ENCODE measurements at places on chromosomes 6 and 20.

GRCh38 chr6:154611241-154611640 lies 100.8 kb upstream of the CNKSR3 start:
- DNase-seq: no peak

GRCh38 chr6:21856456-21856825 lies 262.9 kb downstream of the SOX4 start:
- peak; percentile 91 for DNase-seq

- DNase-seq: peak; percentile 63
These were observed 17.5 kb downstream of the ACSS1 start for GRCh38 chr20:25040438-25040831.

DNA sequence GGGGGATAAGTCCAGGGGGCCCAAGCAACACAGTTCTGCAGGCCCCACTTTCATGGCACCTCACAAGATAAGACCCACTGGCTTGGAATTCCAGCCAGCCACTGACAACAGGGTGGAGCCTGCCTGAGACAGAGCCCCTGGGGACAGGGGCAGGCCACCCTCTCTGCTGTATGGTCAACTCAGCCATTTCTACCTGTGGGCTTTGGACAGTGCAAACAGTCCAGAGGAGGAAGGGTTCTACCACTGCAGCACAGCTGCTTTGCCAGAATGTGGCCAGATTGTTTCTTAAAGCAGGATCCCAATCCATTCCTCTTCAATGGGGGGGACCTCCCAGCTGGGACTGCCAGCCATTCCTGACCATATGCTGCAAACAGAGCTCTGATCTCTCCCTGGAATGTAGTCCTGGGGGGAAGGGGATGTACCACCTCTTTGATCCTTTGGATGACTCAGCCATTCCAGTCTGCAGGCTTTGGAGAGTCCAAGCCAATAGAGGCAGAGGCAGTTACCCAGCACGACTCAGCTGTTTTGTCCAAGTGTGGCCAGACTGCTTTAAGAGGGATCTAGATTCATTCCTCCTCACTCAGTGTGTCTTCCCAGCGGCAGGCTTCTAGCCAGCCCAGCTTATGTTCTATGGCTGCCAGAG lies 842.2 kb downstream of the EPHA7 start:
- DNase-seq: peak; percentile 93

- DNase-seq: no peak
These were observed 91.1 kb downstream of the DST start for GRCh38 chr6:56551409-56552120.

GRCh38 chr20:24483435-24484080 lies 14.1 kb downstream of the SYNDIG1 start:
- DNase-seq: no peak

DNA sequence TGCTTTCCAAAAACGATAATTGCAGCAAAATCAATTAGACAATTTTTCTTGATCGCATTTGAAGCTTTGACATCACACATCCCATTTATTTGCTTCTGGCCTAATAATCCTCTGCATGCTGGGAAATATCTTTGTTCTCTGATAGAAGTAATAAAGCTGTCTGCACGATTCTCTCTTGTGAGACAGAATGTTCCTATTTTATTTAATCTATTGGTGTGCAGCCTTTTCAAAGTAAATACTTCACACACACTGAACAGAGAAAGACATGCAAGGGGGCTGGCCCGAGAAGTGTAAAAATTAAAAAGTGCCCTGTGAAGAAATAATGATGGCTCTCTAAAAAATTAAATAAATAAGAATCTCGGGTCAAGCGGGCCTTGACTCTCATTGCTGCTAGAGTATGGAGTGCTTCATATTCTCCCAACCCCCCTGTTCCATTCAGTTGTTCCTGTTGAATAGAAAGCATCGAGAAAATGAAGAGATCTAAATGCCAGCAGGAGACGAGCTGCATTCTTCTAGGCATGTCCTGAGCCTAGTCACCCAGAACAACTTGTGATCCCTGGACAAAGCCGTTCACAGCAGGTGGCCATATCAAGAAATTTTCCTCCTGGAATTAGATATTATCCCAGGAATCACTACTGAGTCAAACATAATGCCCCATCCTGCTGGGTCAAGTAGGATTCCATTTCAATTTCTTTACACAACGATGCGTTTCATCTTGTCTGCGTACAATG lies 625.9 kb upstream of the EPHA7 start:
- no peak for DNase-seq

DNA sequence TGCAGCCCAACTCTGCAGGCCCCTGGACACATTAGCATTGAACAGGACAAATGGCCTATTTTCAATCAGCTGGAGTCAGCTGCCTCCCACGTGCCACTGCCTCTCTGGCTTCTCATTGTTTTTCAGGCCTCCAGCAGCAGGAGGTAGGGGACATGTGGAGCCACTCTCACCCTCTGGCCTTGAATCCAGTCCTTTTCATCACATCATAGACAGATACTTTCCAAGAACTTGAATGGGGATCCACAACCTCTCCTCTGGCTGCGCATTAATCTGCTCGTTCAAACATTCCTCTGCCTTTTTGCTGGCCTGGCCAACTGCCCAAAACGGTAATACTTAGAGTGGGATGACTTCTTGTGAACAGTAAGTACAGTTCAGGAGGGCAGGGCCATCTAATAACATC lies 592.3 kb downstream of the PKHD1 start:
- DNase-seq: no peak

DNA sequence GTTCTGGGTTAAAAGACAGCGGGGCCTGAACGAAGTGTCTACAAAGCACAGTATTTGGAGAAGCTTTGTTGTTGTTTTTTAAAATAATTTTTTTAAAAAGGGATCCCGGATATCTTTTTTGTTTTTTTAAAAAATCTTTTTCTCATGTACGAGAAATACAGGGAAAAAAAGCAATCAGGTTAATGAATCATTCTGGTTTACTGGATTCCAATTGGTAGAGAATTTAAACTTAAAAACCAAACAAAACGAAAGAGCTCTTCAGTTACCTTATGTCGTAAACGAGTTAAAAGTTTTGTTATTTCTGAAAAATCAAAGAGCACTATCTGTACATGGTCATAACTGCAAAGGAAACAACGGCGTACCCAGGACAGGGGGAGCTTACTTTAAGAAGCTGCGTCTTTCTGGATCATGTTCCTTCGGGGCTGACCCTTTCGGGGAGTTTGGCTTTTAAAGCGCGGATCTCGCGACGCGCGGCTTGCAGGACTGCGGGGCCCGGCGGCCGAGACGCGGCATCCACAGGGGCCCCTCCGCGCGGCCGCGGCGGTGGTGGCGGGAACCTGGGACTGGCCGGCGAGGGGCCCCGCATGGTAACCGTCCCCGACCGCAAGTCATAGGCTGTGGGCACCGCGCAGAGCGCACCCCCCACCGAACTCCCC lies 927 bp downstream of the IL20RA start:
- DNase-seq: peak; percentile 37

DNA sequence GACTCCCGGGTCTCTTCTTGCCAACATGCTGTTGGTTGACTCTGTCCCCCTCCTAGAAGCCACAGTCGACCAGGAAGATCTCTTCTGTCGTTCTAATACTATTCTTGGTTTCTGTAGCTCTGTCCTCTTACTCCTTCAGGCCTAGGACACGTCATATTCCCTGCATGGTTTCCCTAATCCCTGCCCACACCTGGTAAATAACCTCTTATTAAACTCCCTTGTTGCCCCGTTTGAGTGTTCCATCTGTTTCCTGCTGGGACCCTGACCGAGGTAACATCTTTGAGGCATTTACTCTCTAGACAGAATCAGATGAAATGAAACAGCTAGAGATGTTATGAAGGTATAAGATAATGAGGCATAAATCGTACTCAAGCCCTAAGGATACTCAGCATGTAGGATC lies 68.1 kb downstream of the PLCB4 start:
- no peak for DNase-seq

- peak; percentile 42 for DNase-seq
These were observed 43.7 kb downstream of the NINL start for GRCh38 chr20:25541676-25542075.

DNA sequence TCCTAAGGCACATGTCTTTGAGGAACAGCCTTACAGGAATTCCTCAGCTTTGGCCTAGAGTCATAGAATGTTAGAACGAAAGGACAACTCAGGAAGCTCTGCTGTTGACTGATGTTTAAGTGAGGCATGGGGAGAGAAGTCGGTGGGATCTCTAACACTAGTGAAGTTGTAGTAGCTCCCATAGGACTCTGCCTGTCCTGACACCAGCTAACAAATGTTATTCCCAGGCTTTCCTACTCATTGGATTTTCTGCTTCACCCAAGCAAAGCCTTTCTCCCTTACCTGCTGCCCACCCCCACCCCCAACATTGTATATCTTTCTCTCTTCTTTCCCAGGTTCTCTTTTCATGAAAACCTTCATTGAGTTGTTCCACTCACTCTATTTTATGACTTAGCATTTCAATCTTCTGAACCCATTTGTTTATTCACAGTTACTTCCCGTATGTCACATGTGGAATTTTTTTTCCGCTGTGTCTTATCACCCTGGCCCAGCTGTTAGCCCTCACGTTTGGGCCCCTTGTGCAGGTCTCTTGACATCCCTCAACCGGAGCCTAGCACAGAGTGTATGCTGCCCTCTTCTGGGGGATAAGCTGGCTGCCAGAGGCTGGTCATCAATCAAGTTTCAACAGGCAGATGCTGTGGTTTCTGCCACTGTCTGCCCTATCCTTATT lies 39.2 kb upstream of the RNF8 start:
- DNase-seq: peak; percentile 38

DNA sequence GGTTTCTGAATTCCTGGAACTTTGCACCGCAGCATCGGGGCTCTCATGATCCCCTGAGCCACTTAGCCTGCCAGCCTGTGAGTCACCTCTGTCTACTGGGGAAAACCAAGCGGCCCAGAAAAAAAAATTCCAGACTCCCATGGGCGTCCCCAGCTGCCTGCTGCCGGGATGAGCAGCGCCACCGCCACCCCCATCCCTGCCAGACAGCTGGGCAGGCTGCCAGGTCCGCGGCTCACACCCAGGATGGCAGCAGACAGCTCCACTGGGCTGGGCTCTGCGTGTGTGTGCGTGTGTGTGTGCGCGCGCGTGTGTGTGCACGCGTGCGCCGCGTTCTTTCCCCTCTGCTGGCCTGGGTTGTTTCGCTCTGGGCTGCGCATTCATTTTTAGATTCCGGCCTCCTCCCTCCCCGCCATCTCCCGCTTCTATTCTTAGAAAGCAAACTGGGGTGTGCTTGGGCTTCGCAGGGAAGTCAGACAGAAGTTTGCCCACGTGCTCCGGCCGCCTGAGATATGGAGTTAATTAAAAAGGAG lies 38.9 kb upstream of the PMEPA1 start:
- DNase-seq: peak; percentile 81

- DNase-seq: peak; percentile 85
These were observed 59.2 kb upstream of the PRSS16 start for GRCh38 chr6:27188061-27188884.

- no peak for DNase-seq
These were observed 984 bp downstream of the VARS2 start for GRCh38 chr6:30914854-30915590.

GRCh38 chr20:1330075-1330830 lies 1.3 kb upstream of the SDCBP2 start:
- DNase-seq: no peak

DNA sequence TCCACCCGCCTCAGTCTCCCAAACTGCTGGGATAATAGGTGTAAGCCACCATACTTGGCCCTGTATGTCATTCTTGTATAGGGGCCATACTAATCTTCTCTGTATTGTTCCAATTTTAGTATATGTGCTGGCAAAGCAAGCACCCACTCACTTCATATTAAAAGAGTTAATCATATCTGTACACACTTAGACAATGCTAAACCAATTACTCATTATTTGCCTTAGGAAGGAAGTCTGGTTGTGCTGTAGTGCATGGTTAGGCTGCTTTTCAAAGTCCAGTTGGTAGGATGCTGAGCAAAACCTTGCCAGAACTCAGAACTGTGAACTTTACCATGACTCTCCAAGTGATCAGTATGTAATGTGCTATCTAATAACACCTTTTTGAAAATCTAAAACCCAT lies 88.6 kb downstream of the LIN28B start:
- peak; percentile 30 for DNase-seq

GRCh38 chr6:32565511-32565910 lies 24.1 kb downstream of the HLA-DRB1 start:
- no peak for DNase-seq

DNA sequence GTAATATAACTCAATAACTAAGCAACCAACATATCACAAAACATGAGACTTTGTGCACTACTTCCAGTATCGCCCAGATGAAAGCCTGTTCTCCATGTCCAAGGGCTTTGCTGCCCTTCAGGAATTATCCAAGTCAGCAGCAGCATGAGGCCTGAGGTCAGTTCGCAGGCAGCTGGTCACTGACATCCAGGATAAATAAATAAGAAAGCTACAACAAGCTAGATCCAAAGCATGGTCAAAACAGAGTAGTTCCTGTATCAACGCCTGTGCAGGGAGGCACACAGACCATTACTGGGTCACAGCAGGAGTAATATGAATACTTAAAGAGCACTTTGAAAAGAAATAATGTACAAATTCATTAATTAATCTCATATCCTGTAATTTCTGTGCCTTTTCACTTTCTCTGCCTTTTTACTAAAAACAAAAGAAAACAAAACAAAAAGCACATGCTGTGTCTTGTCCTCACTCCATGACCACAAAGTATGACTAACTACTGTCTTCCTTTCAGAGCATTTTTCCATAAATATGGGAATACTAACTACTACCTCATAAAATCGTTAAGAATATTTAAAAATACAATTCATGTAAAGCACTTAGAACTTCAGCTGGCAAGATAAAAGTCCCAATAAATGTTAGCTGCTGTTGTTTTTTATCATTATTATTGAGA lies 374.9 kb upstream of the IRAK1BP1 start:
- no peak for DNase-seq

DNA sequence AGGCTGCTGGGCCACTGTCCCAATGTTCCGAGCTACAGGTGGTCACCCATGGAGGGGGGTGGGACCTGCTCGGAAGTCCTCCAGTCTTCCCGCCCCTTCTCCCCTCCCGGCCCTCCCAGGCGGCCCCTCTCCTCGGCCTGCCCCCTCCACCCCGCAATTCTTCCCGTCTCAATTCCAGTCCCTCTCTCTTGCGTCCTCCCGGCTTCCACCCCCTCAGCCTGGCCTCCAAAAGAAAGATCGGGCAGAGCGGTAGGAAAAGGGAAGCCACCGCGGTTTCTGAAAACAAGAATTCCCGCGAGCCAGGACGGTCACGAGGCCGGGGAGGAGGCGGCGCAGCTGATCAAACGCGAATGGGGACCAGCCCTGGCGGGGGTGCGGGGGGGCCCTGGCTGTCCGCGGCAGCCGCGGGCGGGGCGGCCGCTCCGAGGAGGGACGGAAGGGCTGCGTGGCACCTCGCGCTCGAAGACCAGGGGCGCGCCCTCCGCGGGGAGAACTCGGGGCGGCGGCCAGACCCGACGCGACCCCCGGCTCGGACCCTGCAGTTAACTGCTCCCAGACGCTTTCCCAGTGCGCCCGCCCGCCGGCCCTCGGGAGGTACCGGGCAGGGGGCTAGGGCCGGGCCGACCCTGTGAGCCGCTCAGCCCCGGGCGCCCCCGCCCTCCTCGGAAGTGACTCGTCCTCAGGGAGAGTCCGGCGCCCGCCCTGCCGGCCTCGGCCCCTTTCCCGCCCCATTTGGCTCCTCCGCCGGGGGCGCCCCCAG lies 1.0 kb downstream of the PXDC1 start:
- DNase-seq: peak; percentile 72

DNA sequence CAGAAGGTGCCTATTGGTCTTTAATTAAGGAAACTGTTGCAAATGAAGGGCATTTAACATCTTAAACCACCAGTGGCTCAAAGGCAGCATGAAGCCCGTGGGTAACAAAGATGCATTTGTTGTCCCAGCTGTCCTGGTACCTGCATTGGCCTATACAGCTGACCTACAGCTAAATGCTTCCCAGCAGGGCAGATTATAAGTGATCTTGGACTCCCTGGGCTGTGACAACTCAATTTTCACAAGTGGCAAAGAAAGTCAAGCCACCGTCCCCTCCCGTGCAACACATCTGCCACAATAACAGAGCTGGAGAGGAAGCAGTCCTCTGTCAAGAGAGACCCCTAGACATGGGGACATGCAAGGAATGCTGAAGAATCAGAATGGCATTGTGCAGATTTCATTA lies 31.5 kb upstream of the EDN3 start:
- no peak for DNase-seq
